ENCODE measurements at places on chromosomes 1 and 21.

- DNase-seq, result no peak
These were observed 12.0 kb downstream of the MEGF6 start for GRCh38 chr1:3599286-3599811.

- DNase-seq, result no peak
These were observed 2.5 kb downstream of the INKA2 start for GRCh38 chr1:111736548-111737215.

- DNase-seq, result no peak
These were observed 792.8 kb downstream of the ADGRL2 start for GRCh38 chr1:82593561-82593960.

GRCh38 chr1:29029667-29030066, 94.0 kb downstream of the TMEM200B start:
- no peak for DNase-seq

DNA sequence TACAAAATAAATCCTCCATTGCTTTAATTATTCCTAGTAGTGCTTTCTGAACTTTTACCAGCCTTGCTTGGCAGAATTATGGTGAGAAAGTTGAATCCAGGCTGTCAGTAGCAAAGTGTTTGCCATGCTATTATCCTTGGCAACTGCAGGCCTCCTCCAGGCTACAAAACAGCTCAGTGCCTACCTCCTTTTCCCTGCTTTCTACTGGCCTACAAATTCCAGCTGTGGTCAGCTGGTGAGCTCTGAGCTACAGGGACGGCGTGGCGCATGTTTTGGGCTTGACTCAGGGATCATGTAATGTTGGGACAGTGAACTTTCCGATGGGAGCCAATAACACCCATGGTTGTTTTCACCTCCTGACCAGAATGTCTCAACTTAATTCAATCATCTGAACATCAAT, 456.1 kb upstream of the ADAMTS5 start:
- no peak for DNase-seq

GRCh38 chr1:87842156-87842555, 513.5 kb downstream of the LMO4 start:
- no peak for DNase-seq

DNA sequence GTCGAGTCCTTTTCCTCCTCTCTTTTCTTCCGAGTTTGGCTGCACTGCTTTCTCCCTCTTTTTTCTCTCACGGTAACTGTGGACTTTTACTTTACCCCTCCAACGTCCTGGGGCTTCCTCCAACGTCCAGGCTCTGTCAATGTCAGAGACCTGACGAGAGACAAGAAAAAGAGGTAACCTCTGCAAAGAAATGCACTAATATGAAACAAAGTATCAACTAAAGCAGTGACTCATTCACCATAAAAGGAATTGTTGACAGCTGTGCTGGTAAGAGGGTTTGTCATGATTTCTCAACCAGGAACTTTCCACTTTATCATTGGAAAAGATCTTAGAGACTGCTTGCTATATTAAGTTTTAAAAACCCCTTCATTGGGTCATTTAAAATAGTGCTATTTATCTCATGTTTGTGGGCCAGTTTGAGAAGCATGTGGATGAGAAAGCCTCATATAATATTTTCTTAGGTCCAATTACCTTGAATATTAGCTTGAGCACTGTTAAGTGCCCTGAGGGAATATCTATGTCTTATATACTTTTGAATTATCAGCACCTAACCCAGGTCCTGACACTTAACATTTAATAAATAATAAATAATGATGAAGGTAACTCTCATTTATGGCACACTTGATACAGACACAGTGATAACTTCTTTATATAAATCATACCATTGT, at the start of gene GBP2:
GBP2 (minus strand) TSS at position 202 of the 668 bp plus-strand sequence. CDS start 4,148 bp downstream, outside the sequence.
- no peak for DNase-seq

- DNase-seq, result no peak
These were observed 640.2 kb downstream of the PTPRC start for GRCh38 chr1:199279067-199279466.

Data from activated CD8-positive, alpha-beta memory T cell treated with anti-CD3 and anti-CD28 coated beads for 4 hours (primary cell).